ENCODE measurements at places on chromosomes 3 and 15.
A peak's percentile ranks its signal among the peaks of the same experiment; 100 is the strongest.

GRCh38 chr3:183534249-183534648, 21.3 kb downstream of the KLHL6 start:
- no peak for DNase-seq

GRCh38 chr3:115325539-115325938, 178.5 kb upstream of the ZBTB20 start:
- DNase-seq: no peak

- no peak for DNase-seq
Measured at GRCh38 chr3:56314842-56315241, 153.4 kb downstream of the ERC2 start.

GRCh38 chr15:90933301-90933700, 952 bp upstream of the HDDC3 start:
- DNase-seq: no peak

- peak; percentile 20 for DNase-seq
Measured at GRCh38 chr3:65974509-65974908, 64.2 kb downstream of the MAGI1 start.

DNA sequence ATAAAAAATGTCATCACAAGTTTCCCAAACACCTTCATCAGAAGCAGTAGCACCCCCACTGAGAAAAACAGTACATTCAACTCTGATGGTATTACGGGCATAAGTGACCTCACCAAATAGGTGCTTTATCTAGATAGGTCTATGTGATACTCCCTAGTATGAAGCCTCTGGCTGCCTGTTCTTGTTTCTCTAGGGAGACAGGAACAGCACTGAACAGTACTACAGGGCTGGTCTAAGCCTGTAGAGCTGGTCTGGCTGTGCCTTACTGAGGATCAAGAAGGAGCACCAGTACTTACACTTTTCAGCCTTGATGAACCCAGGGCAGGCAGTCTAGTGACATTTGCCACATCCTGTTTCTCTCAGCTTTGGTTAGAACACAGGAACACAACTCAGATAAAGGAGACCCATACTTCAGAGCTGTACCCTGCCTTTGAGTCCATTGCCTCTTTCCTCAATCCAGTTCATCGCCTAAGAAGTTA, 35.9 kb downstream of the OXNAD1 start:
- DNase-seq: no peak

GRCh38 chr3:64332459-64333350, 107.4 kb upstream of the PRICKLE2 start:
- DNase-seq: no peak

GRCh38 chr15:53752406-53752805, 7.1 kb downstream of the WDR72 start:
- no peak for DNase-seq

GRCh38 chr3:189512039-189512438, 119.2 kb upstream of the TP63 start:
- DNase-seq: no peak

GRCh38 chr3:129254536-129255230, 5.3 kb downstream of the COPG1 start:
- DNase-seq: no peak

- DNase-seq: no peak
Measured at GRCh38 chr15:68335251-68335650, 57.7 kb downstream of the FEM1B start.

GRCh38 chr3:160169139-160169976, 55.9 kb upstream of the C3orf80 start:
- DNase-seq: no peak

DNA sequence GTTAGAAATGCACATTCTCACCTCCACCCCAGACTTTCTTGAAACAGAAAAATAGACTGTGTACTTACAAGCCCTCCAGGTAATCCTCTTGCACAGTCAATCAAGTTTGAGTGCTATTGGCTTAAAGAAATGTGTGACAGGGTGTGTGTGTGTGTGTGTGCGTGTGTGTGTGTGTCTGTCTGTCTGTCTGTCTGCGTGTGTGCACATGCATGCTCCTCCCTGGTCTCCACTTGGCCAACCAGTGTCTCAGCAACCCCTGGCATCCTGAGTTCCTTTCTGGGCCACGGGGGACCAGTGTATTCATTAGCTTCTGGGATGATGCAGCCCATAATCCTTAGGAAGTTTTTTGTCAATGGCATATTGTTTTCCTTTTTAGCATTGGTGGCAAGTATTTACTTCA, 128.8 kb upstream of the IL12A start:
- DNase-seq: peak; percentile 40

DNA sequence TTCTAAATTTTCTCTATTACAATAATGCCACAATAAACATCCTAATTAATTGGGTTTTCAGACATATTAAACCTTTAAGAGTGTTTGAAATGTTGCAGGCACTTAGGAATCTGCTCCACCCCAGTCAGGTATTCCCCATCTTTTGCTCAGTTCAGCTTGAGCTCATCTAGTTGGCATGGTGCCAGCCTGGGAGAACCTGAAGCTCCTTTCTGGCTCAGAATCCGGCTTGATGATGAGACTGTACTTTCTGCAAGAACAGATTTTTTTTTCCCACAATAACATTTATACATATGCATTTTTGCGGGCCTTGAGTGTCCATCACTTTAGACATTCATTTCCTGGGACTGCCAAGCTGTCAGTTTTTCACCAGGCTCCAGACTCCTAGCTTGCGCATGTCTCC, 7.7 kb upstream of the OXSR1 start:
- no peak for DNase-seq

DNA sequence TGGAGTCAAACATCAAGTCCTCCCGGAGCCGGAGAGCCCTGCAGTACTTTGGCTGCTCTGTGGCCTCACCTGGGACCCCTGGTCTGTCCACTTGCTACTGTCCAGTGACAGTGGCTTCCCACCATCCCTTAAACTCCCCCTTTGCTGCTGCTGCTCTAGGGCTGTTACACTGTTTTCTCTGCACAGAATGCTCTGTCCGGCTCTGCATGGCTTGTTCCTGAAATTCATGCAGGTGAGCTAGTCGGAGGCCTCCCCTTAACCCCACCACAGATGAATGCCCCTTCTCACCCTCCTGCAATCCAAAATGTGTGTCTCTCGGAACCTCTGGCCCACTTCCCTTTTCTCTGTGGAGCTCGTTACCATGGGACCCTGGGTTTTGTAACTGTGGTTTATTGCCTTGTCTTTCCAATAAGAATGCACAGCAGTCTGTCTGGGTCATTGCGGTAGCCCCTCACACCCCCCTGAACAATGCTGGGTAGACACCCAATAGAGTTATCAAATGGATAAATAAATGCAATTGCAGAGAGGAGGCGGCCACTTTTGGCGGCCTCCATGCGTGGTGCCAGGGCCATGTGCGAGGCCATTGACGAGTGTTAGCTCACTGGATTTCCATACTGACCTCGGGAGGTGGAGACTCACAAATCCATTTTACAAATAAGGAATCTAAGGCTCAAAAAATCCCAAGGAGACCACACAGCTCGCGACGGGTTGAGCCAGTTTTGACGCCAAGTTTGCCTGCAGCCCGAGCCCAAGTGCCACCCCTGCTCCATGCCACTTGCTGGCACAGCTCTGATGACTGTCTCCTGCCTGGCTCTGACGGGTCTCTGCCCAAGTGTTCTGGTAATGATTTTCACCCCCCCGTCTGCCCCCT, 48.5 kb downstream of the RGMA start:
- DNase-seq: peak; percentile 3

GRCh38 chr3:2837239-2837638, 272.9 kb downstream of the IL5RA start:
- DNase-seq: peak; percentile 59

- no peak for DNase-seq
Measured at GRCh38 chr15:65887565-65887964, 18.3 kb downstream of the RAB11A start.

DNA sequence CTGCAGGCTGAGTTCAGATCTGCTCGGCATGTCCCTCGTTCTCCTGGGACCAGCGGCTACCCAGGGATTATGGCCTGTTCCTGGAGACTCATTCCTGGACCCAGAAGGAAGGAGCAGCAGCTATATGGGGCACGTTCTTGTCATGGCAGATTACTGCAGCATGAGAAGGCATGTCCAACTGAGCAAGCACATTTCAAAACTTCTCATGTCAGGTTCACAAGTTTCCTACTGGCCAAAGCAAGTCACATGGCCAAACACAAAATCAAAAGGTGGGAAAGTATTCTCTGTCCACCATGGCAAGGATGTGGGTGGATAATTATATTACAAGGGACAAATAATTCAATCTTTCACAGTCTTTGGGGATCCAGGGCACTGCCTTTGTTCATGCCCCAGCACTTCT, 71.9 kb upstream of the C15orf39 start:
- no peak for DNase-seq

DNA sequence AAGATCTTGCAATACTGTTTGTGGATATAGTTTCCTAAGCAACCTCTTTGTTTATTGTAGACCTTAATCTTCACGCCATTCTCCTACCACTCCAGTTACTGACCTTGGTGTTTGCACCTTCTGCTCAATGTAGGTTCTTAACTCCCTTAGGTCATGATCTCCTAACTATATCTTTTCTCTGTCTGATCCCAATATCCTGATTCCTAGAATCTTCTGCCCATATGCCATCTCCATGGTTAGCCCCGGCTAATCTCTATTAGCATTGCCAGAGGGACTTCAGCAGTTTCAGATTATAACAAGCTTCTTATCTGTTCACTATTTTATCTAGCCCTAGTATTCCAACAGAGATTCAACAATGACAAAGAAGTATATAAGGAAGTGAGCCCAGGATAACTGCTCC, 64.9 kb downstream of the IMPG2 start:
- DNase-seq: no peak

DNA sequence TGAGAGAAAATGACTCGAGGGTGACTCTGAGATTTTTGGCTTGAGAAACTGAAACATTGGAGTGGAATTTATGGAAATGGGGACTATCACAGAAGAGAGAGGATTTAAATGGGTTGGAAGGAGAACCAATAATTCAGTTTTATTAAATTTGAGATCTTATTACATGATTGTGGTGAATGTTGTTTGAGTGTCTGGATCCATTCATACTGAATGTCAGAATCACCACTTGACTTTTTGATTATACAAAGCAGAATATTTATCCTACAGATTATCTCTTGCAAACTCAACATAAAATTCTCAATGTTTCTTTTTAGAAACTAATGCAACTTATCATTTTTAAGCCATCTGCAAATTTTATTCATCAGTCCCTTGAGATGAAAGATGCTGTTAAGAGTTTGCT, 332.8 kb downstream of the CNTN3 start:
- no peak for DNase-seq

DNA sequence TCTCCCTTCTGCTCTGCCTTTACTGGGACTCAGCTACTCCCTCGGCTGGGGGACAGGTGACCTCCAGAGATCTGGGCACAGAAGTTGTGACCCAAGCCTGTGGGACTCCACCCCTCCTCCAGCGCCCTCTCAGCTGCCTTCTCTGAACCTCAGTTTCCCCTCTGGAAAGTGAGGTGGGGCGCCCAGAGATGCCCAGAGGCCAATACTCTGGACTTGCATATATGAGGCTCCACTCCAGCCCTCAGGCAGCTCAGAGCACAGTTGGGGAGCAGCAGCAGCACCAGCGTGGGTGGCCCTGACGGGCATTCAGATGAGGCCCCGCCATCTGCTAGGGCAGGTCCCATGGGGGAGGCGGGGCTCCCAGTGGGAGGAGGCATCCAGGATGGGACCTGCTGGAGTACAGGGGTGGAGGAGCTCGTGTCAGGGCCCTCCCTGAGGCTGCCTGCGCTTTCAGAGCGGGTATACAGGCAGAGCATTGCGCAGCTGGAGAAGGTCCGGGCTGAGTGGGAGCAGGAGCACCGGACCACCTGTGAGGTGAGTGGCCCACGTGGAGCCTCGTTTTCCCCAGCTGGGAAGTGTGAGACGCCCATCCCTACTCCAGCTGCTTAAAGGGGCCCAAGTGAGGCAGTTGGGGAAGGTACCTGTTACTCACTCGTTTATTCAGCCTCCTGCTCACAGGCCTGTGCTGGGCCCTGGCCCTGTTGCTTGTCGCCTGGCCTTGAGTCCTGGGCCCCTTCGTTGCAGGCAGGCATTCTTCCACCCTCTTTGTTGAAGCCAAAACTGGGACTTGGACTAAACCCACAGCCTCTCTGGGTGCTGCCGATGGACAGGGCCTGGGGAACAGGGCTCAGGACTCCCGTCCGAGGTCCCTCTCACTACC, 35.4 kb downstream of the PSTPIP1 start:
- DNase-seq: peak; percentile 80

- DNase-seq: no peak
Measured at GRCh38 chr15:61871926-61872522, 188.2 kb downstream of the VPS13C start.

DNA sequence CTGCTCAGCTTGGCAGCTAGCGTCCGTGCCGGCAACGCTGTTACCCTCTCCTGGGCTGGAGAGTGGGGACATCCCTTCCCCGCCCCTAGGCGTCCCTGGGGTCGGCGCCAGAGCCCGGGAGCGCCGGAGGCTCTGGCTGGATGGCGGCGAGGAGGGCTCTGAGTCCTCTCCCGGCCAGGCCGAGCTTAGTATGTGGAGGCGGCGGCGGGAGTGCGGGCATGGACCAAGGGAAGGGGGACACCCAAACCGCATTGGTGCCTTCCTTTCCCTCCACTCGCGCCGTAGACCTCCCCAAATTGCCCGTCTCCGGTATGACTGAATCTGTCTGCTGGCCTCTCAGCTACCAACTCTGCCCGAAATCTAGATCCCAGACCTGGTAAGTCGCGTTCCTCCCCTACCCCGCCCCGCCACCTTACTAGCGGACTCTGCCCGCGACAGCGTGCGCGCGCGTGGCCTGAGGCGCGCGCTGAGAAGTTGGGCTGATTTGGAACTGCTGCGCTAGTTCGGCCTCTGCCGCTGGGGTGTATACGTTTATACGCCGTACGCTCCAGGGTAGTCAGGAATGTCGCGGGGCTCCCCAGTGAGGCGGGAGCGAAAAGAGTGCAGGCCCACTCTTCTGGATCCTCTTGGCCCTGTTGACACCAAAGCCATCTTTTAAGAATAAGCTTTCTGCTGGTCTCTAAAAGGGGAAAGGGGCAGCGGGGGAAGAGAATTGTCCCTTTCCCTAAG, 12.2 kb downstream of the ZIC1 start:
- DNase-seq: no peak

GRCh38 chr15:75727031-75727531, 14.4 kb upstream of the CSPG4 start:
- DNase-seq: peak; percentile 2

- DNase-seq: no peak
Measured at GRCh38 chr15:60612400-60613048, 133.6 kb upstream of the ICE2 start.

DNA sequence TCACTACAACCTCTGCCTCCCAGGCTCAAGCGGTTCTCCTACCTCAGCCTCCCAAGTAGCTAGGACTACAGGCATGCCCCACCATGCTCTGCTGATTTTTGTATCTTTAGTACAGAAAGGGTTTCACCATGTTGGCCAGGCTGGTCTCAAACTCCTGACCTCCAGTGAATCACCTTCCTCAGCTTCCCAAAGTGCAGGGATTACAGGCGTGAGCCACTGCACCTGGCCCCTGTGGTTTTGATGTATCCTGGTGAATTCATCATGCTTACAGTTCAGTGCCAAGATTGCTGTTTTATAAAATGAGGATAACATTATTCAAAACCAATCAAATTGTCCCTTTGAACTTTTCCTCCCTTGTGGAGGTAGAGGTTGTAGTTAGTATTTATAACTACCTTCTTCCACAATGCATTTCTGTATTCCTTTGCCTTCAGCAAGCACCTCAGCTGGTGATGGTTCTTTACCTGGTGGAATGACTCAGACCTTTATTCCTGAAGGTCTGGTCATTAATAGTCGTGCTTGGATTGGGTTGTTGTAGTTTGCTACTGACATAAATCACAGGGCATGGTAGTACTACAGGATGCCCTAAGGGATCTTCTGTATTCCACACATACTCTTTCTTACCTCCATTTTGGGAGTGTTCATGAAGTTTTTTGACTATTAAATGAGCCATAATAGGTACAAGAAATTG, 76.9 kb downstream of the UBP1 start:
- no peak for DNase-seq

- no peak for DNase-seq
Measured at GRCh38 chr15:34656005-34656796, 72.8 kb upstream of the GOLGA8B start.
